H4 (cell line): ENCODE measurements at places on chromosomes 12 and 14. TPM values are rescaled to one million over a fixed set of nuclear protein-coding genes. Genes with fewer than 3 reads are reported as not detected.

DNA sequence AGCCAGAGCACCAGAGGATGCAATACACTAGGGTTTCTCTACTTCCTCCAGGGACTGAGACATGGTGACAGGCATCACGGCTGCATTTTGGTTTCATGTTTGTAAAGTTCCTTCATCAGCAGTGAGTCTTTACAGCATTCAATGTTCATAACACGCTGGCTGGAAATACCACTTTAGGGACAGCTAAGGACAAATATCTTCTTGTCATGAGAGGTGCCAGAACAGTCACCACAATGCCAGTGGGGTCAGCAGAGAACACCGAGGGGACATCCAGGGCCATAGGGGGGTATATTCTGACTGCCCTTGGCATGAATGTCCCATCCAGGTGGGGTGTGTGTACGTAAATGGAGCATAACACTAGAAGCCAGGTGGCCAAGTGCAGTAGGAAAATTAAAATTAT, 72.3 kb downstream of the CCDC60 start:
- no peak for DNase-seq

DNA sequence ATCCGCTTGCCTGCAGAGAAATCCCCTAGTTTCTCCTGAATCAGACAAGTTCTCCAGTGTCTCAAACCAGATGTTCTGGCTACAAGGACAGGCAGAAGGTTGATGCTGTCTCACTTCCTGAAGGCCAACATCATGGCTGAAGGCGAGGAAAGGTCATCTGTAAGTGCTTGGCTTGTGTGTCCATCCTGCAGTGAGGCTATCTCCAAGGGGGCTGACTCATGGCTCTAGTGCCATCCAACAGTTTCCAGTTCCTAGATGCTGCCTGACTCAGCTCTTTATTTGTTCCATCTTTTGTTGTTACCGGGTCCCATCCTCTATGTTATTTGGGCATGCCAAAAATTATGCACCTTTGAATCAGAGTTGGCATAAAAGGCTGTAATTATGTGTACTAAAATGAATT, 232.1 kb upstream of the TBX3 start:
- peak; percentile 53 for DNase-seq

- DNase-seq = no peak
Measured at GRCh38 chr12:107440606-107441005, 245.0 kb upstream of the PWP1 start.

DNA sequence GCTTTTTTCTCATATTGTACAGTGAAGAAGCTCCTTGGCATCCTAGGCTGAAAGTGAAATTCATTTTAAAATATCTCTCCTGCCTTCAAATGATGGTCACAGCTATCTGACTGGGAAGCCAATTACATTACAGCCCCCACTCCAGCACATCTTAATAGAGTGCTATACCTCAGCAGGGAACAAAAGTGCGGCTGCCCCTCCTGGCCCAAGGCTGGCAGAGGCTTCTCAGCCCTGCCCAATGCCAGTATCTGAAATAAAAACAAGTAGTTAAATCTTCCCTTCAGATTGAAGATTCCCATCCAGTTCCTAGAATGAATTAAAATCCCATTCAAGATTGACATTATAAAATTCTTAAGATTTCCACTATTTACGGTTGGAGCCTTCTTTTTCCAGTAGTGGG, 54.9 kb upstream of the GNG2 start:
- no peak for DNase-seq

DNA sequence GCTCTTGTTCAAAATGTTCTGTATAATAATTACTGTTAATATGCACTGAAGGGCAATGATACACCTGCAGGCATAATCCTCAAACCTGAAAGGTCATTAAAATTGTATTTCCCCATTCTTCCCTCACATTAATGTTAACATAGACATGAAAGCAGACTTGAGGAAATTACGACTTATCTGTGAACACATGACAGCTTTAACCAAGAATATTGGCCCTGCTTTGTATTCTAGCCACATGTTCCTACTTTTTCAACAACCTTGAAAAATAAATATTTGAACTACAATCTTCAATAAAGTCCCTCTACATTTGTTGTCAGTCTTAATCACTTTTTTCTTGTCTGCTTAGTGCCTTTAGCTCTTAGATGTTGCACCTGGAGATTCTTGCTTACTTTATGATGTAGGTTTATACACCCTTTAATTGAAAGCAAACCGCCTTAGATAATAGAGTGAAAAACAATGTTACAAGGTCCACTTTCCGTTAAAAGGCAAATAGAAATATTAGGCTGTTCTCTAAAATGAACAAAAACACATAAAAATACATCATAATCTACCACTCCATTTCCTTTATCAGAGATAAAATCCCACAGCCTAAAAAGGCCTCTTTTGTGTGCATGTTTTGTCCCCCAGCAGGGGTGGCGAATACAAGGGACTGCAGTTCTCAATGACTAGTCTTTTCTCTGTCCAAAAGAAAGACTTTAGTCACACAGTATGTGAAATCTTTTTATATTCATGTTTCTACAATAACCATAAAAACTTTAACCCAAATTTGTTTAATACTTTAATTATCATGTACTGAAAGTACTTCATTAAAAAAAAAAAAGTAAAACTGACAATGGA, 55.9 kb downstream of the ZFC3H1 start:
- DNase-seq = no peak

Gene DHH
- 0.02 TPM in 1 of 2 replicates, not detected in the other for total RNA-seq
